ENCODE measurements at places on chromosomes 4 and X.

- no peak for DNase-seq
Observed at GRCh38 chr4:125155251-125155650, 159.5 kb upstream of the FAT4 start.

- DNase-seq = no peak
Observed at GRCh38 chrX:67050760-67051159, 411.9 kb upstream of the EDA2R start.

GRCh38 chr4:142408003-142408441 is 438.1 kb downstream of the INPP4B start:
- DNase-seq = no peak

- no peak for DNase-seq
Observed at GRCh38 chrX:17680732-17681413, 56.4 kb upstream of the SCML1 start.

DNA sequence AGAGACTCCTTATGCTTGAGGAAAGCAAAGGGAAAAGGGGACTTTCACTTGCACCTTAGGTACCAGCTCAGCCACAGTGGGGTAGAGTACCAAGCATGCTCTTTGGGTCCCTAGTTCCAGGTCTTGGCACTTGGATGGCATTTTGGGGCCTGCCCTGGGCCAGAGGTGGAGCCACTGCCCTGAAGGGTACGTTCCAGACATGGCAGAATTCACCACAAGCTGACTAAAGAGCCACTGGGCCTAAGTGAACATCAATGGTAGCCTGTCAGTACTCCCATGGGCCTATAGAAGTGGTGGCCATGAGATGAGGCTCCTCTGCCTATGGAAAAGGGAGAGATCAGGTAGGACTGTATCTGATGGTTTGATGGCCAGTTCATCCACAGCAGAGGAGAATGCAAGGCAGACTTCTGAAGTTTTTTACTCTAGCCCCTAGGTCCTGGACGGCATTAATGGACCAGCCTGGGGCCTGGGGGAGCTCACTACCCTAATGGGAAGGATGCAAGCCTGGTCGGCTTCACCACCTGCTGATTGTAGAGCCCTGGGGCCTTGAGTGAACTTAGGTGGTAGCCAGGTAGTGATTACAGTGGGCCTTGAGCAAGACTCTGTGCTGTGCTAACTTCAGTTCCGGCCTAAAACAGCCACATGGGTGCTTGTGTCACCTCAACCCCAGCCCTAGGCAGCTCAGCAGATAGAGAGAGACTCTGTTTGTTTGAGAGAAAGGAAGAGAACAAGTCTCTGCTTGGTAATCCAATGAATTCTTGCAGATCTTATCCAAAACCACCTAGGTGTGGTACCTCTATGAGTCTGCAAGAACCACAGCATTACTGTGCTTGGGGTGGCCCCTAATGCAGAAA is 19.8 kb upstream of the HSFX4 start:
- DNase-seq = no peak

GRCh38 chr4:169210504-169211118 is 60.1 kb downstream of the SH3RF1 start:
- DNase-seq = no peak

DNA sequence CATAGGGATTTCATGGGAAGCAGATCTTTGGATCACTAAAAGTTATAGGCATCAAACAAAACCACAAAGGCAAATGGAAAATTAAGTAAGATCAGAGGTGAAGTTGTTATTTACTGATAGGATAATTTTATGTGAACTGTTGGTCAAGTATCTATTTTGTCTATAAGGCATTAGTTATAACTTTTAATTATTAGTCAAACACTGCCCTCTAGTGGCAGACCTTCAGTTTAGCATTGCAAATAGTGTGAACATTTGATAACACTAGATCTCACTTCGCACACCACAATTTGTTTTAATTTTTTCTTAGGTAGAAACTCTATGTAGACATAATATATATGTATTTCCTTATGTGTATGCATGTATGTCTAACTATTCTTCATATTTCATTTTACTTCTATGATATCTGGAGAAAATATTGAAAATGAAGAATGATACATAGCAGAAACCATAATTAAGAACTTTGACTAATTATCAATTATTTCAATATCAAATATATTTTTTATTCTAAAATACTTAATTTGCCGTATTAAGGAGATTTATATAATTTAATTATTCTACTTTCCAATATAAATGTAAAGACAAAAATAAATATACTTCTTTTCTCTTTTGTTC is 214.5 kb upstream of the TACR3 start:
- DNase-seq = no peak

GRCh38 chrX:49262603-49263002 is 1.9 kb downstream of the FOXP3 start:
- no peak for DNase-seq

GRCh38 chr4:177239477-177239876 is 70.2 kb upstream of the NEIL3 start:
- no peak for DNase-seq
